Gastroesophageal sphincter (tissue), 4 donors: ENCODE measurements at places on chromosomes 1 and 21.

- no peak for ATAC-seq
Observed at GRCh38 chr1:233671286-233671685, 57.4 kb downstream of the KCNK1 start.

DNA sequence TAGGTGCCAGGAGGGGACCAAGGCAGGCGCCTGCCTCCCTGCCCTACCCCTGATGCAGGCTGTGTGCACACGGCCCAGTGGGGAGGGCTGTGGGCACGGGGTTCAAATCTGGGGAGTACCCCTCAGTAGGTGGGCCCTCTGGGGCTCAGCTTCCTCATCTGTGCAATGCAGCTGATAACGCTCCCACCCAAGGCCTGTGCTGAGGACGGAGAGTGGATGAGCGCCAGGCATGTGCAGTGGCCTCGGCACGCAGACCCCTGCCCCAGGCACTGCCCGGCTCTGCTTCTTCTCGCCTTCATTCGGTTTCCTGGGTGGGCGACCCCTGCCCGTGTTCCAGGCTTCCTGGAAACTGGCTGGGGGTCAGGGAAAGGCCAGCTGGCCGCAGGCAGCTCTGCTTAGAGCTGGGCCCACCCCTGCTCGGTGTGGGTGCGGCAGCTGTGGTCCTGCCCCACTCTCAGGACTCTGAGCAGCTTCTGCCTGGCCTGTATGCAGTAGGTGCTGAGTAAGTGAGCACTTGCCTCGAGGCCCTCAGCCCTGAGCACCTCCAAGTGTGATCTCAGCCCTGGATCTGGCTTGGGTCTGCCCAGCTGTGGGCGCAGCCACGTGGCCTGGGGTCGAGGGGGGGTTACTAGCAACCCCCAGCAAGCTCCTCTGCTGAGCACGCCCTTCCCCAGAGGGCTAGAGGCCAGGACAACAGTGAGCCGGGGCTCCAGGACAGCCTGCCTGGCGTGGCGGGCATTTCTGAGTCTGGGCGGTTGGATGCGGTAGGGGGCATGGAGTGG, 11.9 kb upstream of the TNFRSF14 start:
- ATAC-seq, result no peak

- ATAC-seq, result no peak
Observed at GRCh38 chr21:31142600-31142999, 104.3 kb upstream of the KRTAP19-8 start.

- ATAC-seq, result no peak
Observed at GRCh38 chr1:226404904-226405222, 3.0 kb downstream of the PARP1 start.

GRCh38 chr1:99737016-99737415, 29.4 kb downstream of the FRRS1 start:
- peak; percentile 77 for ATAC-seq

GRCh38 chr1:31951276-31951675, 13.1 kb upstream of the PTP4A2 start:
- no peak for ATAC-seq

DNA sequence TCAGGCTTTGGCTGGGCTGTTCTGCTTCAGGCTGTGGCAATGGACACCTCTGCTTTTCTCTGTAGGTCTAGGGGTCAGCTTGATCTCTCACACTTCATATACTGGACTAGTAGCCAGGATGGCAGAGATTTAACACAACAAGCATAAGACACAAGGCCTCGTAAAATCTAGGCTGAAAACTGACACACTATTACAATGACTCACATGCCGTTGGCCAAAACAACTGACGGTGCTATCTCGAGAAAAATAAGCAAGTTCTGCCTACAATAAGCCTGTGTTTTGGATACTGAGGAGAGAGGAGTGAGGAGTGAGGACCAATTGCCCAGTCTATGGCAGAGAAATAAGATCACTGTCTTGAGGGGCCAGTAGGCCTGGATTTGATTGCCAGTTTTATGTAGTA, 840.7 kb upstream of the ADAMTS5 start:
- ATAC-seq, result no peak

DNA sequence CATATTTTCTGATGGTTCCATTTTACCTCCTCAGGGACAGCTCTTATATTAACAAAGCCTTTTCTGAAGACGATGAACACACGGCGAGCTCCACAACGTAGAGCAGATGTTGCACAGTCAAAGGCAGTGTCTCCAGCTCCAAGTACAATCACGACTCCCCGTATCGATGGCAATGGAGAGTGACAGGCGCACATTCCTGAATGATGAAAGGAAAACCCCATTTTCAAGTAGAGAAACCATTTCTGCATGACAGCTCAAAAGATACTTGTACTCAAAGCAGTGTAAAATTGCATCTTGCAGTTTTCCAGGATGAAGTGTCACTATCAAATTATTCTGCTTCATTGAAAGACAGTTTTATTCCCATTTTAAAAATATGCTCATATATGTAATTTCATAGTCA, 327.6 kb downstream of the DPYD start:
- no peak for ATAC-seq

GRCh38 chr1:225458222-225458631, 30.4 kb upstream of the LBR start:
- ATAC-seq, result no peak

- no peak for ATAC-seq
Observed at GRCh38 chr1:152886758-152887409, 8.8 kb downstream of the SMCP start.

GRCh38 chr1:6322161-6322560, 61.3 kb upstream of the GPR153 start:
- no peak for ATAC-seq

- ATAC-seq, result no peak
Observed at GRCh38 chr21:25528515-25528914, 78.8 kb downstream of the MRPL39 start.

- peak; percentile 35 for ATAC-seq
Observed at GRCh38 chr1:155226188-155226909, 17.9 kb downstream of the MTX1 start.

GRCh38 chr1:169889871-169890270, 3.8 kb downstream of the SCYL3 start:
- ATAC-seq, result no peak

- no peak for ATAC-seq
Observed at GRCh38 chr1:74729741-74730478, 2.9 kb downstream of the CRYZ start.

DNA sequence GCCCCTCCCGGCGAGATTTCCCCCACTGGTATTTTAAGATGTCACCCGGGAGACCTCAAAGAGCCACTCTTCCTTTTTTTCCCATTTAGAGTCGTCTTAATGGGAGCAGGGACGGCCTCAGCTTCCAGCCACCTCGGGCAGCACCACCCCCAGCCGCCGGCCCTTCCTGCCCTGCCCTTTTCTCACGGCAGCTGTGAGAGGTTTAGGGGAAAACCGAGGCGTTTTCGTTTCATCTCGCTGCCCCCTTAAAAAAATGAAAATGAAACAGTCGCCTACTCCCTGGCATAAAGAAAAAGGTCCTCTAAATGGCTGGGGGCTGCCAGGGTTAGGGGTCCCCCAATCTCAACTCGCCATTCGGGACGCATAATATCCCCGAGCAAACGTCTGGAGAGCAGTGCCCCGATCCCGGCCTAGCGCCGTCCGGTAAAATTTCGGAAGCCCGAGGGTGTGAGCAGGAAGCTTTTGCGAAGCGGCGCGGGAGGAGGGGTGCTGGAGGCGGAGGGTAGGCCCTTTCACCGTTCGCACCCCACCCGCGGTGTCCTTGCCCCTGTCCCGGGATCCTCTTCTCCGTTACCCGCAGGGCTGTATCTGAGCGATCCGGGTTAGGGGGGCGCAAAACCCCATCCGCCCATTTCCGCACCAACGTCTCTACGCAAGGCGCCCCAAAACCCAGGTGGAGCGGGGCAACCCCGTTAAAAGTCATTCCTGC, 1.2 kb downstream of the RUNX3 start:
- no peak for ATAC-seq

- ATAC-seq, result no peak
Observed at GRCh38 chr1:230703679-230704385, 10.1 kb downstream of the AGT start.

DNA sequence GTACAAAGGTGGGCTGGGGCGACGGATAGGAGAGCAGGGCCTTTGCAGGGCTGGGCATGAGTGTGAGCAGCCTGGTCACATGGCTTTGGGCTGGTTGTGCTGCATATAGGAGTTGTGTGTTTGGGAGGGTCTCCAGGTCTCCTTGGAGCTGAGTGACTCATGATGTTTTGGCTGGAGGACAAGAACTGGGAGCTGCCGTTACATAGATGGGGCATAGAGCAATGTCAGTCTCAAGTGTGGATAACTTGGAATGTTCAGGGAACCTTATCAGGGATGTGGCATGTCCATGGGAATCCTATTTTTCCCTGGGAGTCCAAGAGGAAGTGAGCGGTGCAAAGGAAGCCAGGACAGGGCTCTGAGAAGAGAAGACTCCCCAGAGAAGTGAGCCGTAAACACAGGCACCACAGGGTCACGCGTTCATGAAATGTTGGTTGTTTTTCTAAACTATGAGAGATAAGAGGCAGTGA, 136.4 kb upstream of the KCNE2 start:
- ATAC-seq, result no peak

- ATAC-seq, result no peak
Observed at GRCh38 chr1:32272557-32273390, 19.1 kb upstream of the HDAC1 start.

GRCh38 chr1:2019571-2020309, 595 bp downstream of the GABRD start:
- no peak for ATAC-seq

GRCh38 chr1:77025599-77025998, 158.3 kb downstream of the ST6GALNAC5 start:
- ATAC-seq, result no peak

DNA sequence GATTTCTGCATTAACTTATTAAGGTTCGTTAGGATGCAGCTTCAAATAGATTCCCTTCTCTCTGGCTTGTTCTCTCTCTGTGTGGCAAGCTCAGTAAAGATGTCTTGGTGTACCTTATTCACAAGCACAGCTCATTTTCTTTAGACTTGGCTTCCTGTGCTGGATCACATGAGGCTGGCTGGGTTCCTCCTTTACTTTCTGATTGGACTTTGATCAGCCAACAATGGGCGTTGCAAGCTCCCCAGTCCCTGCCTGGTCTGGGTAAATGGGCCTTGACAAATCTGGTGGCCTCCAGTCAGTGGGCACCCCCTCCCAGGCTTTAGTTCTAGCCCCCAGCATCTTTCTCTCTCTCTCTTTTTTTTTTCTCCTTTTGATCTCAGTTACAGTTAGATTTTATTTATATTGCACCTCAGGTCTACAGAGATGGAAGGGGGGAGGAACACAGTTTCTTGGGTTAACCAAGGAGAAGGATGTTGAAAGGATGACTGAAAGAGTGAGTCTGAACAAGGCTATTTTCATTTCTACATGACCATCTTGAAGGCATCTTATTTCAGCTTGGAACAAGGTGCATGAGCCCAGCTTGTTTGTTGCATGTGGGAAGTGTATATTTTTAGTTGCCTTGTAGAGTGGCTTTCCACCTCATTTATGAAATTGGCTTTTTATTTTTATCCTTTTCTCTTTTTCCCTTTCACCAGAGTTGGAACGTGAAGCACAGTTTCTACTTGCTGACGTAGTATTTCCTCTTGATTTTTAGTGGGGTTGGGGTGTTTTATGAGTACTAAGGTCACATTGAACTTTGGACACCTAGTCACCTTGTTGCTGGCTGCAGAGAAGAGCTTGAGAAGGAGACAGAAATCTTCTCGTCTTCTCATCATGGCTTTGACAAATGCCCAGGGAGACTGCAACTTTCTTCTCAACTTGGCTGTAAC, 77.1 kb downstream of the PBX1 start:
- no peak for ATAC-seq

DNA sequence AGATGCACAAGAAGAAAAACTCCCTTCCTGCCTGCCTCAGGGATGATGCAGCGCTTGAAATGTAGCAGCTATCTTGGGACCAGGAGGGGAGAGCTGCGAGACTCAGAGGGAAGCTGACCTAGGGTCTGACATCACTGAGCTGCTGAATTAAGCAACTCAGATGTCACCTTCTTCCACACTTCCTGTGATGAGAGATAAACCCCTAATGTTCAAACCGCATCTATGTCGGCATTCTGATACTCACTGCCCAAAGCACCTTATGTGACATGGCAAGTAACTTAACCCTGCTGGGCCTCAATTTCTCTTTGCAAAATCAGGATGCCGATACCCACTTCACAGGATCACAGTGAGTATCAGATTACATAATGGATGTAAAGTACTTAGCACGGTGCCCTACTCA, 9.1 kb upstream of the AK2 start:
- ATAC-seq, result no peak

DNA sequence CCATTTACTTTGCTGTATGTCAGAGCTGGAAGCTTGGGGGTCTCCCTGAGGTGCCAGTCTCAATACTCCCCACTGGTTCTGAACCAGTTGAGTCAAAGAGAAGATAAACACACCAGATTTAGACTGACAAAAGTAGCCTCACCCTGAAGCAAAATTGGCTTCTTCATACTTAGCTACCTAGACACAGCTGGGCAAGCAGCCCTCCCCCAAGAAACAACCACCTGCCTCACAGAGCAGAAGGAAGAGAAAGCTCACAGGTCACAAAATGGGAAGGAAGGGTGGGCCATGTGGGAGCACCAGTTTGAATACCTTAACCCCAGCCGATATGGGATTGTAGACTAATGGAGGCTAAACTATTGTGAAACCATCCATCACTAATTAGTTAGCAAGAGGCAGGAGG, 24.6 kb upstream of the MYSM1 start:
- no peak for ATAC-seq

DNA sequence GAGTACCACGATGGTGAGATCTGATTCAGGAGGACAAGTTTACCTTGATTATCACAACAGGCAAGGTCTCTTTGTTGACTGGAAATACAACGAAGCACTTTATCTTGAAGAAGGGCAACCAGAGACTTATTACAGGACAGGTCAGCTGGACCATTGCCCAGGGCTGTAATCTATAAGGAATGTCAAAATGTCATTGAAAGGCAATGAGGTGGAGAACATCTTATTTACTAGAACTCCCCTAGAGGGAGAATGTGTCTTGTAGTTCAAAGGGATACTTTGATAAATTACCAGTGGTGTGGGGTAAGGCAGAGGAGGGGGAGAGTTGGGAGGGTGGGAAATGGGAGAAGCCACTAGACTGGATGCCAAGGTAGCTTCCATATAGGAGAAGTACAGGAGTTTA, 212.3 kb downstream of the NCAM2 start:
- ATAC-seq, result no peak

GRCh38 chr1:110540891-110541685, 22.1 kb upstream of the KCNA10 start:
- no peak for ATAC-seq

- ATAC-seq, result no peak
Observed at GRCh38 chr1:197677752-197678295, 97.5 kb downstream of the DENND1B start.

- ATAC-seq, result no peak
Observed at GRCh38 chr1:216124192-216124781, 299.0 kb downstream of the USH2A start.

DNA sequence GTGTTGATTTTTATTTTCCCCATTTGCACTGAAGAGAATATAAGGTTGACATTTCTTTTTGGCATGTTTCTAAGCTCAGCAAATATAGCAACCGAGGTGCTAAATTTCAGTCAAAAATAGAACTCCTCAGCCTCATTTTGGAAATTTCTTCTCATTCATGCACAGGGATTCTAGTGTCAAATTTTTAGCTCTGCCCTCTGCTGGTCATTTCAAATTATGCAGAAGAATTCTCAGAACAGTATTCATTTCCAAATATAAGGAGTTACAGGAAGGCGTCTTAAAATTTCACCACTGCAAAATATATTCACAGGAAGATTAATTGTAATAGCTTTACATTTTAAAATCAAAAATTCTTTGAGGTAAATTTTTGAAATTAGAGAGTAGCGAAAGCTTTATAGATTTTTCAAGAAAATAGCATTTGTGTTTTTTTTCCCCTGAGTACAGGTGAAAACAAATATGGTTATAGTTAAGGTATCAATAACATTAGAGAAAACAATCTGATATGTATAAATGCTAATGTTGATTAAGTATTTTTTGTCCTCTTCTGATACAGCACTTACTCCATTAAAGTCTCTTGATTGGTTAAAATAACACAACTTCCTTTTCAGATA, 57.9 kb downstream of the FMN2 start:
- no peak for ATAC-seq
